ENCODE measurements at places on chromosomes 7 and 10.

DNA sequence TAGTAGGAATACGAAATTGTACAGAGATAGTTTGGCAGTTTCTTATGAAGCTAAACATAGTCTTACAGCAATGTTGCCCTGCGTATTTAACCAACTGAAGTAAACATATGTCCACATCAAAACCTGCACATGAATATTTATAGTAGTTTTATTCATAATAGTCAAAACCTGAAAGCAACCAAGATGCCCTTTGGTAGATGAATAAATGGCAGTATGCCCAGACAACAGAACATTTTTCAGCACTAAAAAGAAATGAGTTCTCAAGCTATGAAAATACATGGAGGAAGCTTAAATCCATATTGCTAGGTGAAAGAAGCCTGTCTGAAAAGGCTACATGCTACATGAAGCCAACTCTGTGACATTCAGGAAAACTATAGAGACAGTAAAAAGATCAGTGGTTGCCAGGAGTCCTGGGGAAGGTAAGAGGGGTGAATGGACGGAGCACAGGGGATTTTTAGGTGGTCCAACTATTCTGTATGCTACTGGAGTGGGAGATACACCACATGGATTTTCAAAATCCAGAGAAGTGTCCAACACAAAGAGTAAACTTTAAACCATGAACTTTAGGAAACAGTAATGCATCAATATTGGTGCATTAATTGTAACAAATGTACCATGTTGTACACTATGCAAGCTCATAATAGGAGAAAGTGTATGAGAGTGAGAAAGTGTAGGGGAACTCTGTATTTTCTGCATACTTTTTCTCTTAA, 17.6 kb downstream of the GPRIN2 start:
- no peak for DNase-seq

DNA sequence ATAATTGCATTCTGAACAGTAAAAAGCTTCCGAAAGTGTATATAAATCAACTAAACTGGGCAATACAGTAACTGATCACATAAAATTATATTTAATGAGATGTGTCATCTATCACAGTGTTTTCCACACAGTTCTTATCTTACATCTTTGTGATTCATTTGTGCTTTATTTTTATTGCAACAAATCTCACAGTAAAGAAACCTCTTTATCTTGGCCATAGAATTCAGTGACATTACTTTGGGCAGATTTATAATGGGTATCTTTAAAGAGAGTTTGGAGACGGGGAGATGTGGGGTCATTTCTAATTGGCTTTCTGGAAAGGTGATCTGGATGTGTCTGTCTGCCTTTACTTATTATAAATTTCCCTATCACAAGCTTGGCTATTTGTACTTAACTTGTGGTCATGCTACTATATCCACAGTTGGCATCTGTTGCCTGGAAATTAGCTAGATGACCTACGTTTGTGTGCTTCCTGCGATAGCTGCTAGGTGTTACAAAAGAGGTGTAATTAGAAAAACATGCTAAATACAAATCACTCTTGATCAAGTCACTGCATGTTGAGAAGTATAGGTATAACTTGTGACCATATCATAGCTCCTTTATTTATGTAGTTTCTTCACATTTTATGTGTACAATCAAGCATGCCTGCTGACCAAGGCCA, 123.8 kb downstream of the ARID5B start:
- DNase-seq = no peak

- no peak for DNase-seq
Measured at GRCh38 chr10:71909399-71910083, 54.7 kb upstream of the CHST3 start.

DNA sequence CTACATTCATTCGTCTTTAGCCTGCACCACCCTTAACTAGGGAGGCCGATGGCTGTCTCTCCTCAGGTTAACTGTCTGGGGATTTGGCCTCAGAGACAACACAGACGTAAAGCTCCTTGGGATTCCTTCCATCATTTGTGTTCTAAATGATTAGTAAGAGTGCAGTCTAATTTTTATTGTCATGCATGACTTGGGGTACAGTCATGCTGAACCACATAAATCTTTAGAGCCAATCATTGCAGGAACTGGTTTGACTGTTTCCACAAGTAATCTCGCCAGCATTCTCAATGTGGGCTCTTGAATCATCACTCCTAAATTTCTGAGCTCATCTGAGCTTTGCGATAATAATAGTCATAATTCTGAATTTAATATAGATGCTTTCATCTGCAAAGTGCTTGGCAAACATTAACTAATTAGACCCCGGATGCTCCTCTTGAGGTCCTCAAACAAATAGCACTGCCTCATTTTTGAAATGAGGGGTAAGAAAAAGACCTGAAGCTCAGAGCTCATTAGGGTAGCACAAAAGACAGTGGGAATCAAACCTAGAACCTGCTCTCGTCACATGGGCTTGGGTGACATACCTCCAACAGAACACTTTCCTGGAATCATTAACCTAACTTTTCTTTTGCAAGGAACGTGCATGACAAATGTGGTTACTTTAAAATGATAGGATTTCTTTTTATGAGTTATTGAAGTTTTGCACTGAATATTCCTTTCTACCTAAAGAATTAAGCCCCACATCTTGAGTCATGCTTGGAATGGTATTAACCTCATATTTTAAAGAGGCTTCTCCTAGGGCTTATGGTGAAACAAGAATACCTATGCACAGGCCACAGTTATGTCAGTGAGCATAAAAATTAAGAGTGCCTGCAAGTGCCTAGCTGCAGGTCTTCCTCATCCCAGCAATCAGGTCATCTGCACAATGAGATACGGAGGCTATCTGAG, 118.9 kb upstream of the NRP1 start:
- no peak for DNase-seq

- DNase-seq = no peak
Measured at GRCh38 chr7:130157700-130158099, 47.5 kb downstream of the TMEM209 start.

DNA sequence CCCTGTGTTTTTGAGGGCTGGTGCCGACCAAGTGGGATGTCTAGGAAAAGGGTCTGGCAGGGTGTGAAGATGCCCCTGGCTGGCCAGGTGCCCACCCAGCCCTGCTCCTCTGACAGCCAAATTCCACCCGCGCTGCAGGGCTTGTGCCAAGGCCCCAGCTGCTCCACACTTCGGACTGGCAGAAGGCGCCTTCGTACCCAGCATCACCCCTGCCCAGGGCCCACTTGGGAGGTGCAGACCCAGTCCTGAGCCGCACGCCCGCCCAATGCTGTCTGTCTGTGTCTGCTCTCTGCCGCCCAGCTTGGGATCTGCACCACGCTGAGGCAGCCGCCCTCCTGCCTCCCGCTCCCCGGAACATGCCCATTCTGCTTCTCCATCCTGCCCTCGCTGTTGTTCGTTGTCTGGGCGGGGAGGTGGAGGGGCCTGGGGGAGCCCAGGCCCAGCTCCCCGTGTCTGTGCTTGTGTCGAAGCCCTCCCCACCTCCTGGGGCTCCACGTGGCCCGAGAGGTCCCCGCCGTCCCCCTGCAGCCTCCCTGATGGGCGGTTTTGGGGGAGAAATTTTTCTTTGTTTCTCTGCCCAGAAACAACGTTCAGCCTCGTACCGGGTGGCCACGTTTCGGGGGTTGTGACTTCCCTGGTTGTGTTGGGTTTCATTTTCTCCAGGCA, 36.9 kb upstream of the PPIF start:
- DNase-seq = no peak

DNA sequence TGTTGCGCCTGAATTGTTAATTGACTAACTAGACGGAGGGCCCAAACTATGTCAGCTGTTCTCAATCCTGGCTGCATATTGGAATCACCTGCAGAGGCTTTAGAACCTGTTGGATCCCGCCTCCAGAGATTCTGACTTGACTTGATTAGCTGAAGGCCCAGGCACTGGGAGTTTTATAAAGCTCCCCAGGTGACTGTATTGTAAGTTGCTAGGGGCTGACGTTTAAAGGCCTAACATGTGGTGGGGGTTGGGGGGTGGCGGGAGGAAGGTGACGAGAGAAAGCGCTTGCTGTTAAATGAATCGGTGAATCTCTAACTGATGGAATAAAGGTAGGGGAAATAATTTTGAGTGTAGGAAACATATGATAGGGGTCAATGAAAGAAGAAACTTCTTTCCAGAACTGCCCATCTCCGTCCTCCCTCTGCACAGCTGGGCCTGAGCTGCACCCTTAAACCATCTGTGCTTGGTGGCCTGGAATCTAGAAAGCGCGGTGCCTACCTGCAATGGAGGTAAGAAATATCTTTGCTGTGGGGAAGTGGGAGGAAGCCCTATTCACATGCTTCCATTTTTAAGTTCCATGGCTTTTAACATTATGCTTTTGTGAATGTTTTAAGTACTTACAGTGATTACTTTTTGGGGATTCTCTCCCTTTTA, 225.0 kb upstream of the FAM3C start:
- DNase-seq = no peak

GRCh38 chr10:119919271-119919670, 26.7 kb downstream of the SEC23IP start:
- DNase-seq = no peak

DNA sequence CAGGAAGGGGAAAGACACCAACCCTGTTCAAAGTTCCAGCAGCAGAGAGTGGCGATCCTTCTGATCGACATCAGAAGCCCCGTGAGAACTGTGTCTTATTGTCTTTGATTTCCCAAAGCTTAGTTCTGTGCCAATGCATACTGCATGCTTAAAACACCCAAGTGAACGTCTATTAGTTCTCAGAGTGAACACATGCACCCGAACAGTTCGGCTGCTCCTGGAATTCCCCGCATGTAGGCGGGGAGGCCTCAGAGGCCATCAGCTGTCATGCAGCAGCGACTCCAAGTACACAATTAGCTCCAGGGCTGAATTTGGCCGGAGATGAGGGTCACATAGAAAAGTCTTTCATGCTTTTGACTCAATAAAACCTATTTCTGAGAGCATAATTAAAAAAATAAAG, 276.9 kb downstream of the ZMYND11 start:
- DNase-seq = no peak

DNA sequence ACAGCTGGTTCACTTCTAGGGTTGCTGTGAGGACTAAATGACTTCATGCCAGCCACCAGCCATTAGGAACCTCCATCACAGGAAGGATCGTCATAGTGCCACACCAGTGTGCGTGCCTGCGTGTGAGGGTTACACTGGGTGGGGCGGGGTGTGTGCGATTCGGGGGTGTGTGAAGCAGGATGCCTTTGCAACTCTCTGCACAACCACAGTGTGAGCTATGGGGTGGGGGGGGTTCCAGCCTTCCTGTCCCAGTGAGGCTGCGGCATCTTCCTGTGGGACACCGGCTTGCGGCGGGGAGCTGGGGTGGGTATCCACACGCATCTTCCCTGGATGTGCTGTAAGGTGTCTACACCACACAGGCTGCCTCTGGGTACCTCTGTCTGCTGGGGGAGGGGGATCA, 6.9 kb upstream of the ELFN1 start:
- DNase-seq = no peak

GRCh38 chr7:16940776-16941175, 59.0 kb upstream of the AGR3 start:
- no peak for DNase-seq
